ENCODE measurements at places on chromosomes 1 and 21. TPM values are rescaled to one million over a fixed set of nuclear protein-coding genes. Genes with fewer than 3 reads are reported as not detected.

The LAX1 gene
- total RNA-seq: 2.1 TPM

The PPFIA4 gene
- total RNA-seq: 0.16 TPM

The OR10J4 gene
- total RNA-seq: not detected

The RCSD1 gene
- 33.3 TPM for total RNA-seq

The GRIK1 gene
- total RNA-seq: not detected

The IL20 gene
- not detected for total RNA-seq

The AMY1A gene
- not detected for total RNA-seq

The SLC44A5 gene
- 0.57 TPM for total RNA-seq

The ADGRB2 gene
- total RNA-seq: 5.1 TPM

The GSTM1 gene
- total RNA-seq: not detected

The MAEL gene
- total RNA-seq: not detected

The DCDC2B gene
- total RNA-seq: not detected

The MCOLN3 gene
- 8.1 TPM for total RNA-seq

The SDC3 gene
- 24.7 TPM for total RNA-seq

The CFHR5 gene
- not detected for total RNA-seq

The OR2L8 gene
- not detected for total RNA-seq

The ITLN2 gene
- total RNA-seq: not detected

The CGN gene
- 0.44 TPM for total RNA-seq

The TRAPPC10 gene
- 30.8 TPM for total RNA-seq

The HCN3 gene
- 1.0 TPM for total RNA-seq

The PTPRU gene
- total RNA-seq: 12.9 TPM

The ZP4 gene
- not detected for total RNA-seq

Data from subcutaneous adipose tissue (tissue), 4 donors.